ENCODE measurements at places on chromosomes 1 and 21.

DNA sequence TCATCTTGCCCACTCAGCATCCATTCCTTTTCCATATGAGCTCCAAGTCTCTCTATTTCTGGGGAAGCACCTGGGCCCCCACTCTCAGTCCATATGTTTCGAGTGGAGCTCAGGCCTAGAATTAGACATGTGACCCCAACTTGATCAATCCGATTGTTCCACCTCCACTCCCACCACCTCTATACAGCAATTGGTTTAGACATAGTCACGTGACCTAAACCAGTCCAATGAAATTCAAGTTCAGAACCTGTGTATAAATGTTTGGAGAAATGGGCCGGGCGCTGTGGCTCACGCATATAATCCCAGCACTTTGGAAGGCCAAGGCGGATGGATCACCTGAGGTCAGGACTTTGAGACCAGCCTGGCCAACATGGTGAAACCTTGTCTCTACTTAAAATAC lies 29.6 kb upstream of the CLIC4 start:
- no peaks in the 10 kb centered on the region for H3K27me3 ChIP-seq
- H3K4me1 ChIP-seq, result no peaks in the 10 kb centered on the region
- no peak for DNase-seq
- H3K27ac ChIP-seq, result no peak overlapping the region
- no peak overlapping the region for H3K4me3 ChIP-seq

- H3K4me1 ChIP-seq, result peaks cover 12% of the 10 kb centered on the region
- H3K27ac ChIP-seq, result no peak overlapping the region
- H3K27me3 ChIP-seq, result peaks cover 24% of the 10 kb centered on the region
- DNase-seq, result no peak
- H3K4me3 ChIP-seq, result no peak overlapping the region
- no peaks in the 10 kb centered on the region for H3K36me3 ChIP-seq
Measured at GRCh38 chr1:157235307-157235706, 97.1 kb upstream of the ETV3 start.

DNA sequence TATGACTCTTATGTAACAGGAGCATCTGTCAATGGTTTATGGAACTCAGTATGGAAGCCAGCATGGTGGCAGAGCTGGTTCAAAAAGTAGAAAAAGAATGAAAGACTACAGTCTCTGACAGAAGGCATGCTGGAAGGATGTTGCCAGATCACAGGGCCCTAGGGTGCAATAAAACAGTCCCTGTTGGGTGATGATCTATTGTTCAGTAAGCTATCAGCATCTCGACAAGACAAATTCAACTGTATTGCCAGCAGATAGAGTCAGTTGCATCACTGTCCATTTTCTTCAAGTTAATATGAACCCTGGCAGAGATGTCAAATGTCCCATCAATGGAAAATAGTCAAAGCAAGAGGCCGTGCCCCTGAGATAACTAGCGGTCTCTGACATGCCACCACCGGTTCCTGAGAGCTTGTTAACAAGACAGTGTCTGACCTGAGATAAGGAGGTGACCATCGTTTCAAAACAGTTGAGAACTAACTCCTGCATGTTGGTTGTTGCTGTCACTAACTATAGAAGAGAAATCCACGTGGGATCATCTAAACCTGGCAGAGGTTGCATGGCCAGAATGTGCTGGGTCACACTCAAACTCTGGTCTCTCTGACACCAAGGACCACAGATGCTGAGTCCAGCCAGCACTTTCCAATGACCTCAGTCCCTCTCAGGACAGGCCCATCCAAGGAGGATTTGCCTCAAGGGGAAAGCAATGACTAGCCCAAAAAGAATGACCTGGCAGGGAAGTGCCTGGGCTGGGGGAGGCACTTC lies 125.9 kb downstream of the RIPK4 start:
- no peaks in the 10 kb centered on the region for H3K4me1 ChIP-seq
- H3K4me3 ChIP-seq, result no peak overlapping the region
- no peaks in the 10 kb centered on the region for H3K36me3 ChIP-seq
- H3K27me3 ChIP-seq, result peaks cover 39% of the 10 kb centered on the region

GRCh38 chr1:220330265-220330664 lies 58.0 kb upstream of the RAB3GAP2 start:
- H3K36me3 ChIP-seq, result no peaks in the 10 kb centered on the region
- DNase-seq, result no peak
- no peaks in the 10 kb centered on the region for H3K4me1 ChIP-seq
- H3K27me3 ChIP-seq, result no peaks in the 10 kb centered on the region

- H3K4me1 ChIP-seq, result no peaks in the 10 kb centered on the region
- H3K27ac ChIP-seq, result no peak overlapping the region
- no peak for DNase-seq
- H3K36me3 ChIP-seq, result no peaks in the 10 kb centered on the region
- no peaks in the 10 kb centered on the region for H3K27me3 ChIP-seq
Measured at GRCh38 chr1:83810144-83810543, 188.8 kb downstream of the TTLL7 start.

- H3K27me3 ChIP-seq, result peaks cover 15% of the 10 kb centered on the region
- no peak overlapping the region for H3K4me3 ChIP-seq
- no peak for DNase-seq
- H3K36me3 ChIP-seq, result no peaks in the 10 kb centered on the region
- peaks cover 5% of the 10 kb centered on the region for H3K4me1 ChIP-seq
- H3K27ac ChIP-seq, result no peak overlapping the region
Measured at GRCh38 chr1:230509281-230509977, 83.3 kb upstream of the PGBD5 start.

DNA sequence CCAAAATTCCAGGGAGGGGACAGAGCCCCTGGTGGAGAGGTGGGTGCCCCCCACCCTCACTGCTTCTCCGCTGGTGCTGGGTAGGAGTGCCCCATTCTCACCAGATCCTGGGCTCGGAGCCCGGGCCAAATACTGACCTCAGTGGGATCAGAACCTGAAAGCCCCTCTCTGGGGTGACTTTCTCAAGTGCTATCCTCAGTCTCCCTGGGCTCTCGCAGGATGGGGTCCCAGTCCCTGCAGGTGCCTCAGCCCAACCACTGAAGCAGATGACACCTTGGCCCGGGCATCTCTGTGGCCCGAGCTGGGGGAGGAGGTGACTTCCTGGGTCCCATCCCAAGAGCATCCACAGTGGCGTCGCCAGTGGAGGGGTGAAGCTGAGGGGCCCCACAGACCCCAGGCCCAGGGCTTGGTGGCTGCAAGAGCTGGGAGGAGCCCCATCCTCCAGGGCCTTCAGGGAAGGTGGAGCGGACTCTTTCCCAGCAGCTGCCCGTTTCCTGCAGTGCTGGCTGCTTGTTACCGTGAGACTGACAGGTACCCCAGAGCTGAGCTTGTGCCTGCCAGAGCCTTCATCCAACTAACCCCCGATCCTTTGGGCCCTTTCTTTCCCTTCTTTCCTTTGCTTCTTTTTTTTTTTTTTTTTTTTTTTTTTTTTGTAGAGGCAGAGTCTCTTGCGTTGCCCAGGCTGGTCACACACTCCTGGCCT lies 3.9 kb upstream of the FNDC10 start:
- peaks cover 2% of the 10 kb centered on the region for H3K36me3 ChIP-seq
- no peak overlapping the region for H3K27ac ChIP-seq
- DNase-seq, result no peak

DNA sequence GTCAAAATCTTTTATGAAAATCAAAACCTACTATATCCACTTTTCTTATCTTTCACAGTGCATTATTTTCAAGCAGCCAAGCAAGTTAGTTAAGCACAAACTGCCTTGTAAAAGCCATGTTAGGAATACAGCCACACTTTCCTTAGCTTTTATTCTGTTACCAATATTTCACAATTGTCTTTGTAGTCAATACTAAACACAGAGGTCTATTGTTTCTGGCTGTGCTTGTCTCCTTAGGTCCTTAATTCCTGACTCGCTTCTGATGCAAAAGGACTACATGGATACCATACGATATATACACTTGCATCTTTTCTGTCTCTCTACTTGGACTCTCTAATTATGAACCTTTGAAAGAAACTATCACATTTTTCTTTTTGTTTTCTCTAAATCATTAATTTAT lies 331.8 kb downstream of the NEGR1 start:
- no peaks in the 10 kb centered on the region for H3K4me1 ChIP-seq
- H3K27ac ChIP-seq, result no peak overlapping the region

All from activated CD4-positive, alpha-beta T cell treated with anti-CD3 and anti-CD28 coated beads, Interleukin-2, amount 10 ng/mL, durations not matched to agents 7 days and 5 days (primary cell).